ENCODE measurements at places on chromosomes 3 and 15.

GRCh38 chr3:52493232-52494017, 1.7 kb upstream of the STAB1 start:
- DNase-seq: no peak

DNA sequence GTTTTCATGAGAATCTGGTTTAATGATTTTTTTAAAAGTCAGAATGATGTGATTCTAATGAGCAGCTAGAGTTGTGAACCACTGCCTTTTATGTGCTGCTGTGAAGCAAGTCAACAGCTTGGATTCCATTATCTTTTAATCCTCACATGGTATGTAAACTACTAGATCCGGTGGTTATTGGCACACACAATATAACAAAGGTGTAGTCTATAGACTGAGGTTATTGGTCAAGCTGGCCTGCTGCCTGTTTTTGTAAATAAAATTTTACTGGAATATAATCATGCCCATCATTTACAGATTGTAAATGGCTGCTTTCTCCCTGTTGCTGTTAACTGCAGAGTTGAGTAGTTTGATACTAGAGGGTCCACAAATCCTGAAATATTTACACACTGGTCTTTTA, 103.1 kb downstream of the OTOL1 start:
- no peak for DNase-seq

- no peak for DNase-seq
Measured at GRCh38 chr15:75460646-75461045, 9.2 kb upstream of the SIN3A start.

- DNase-seq: no peak
Measured at GRCh38 chr3:61831973-61832372, 270.6 kb downstream of the PTPRG start.

GRCh38 chr3:138457863-138458735, 23.7 kb downstream of the ESYT3 start:
- no peak for DNase-seq

DNA sequence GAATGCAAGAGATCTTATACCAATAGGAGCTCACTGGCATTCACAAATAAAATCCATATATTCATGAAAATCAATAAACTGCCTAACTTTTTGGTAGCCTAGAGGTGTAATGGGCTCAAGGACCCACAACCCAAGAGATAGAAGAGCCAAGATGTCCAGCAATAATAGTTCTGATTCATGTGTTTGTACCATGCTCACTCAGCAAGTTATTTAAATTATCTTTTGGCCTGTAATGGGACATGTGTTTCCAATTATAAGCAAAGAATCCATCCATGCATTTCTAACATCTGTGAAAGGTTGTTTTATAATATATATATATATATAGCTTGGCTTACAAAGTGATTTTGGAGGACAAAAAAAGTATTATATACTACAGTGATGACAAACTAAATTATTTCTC, 29.7 kb upstream of the SHC4 start:
- no peak for DNase-seq

- no peak for DNase-seq
Measured at GRCh38 chr3:14521611-14522010, 18.5 kb downstream of the GRIP2 start.

GRCh38 chr15:90955624-90956273, 1.1 kb downstream of the RCCD1 start:
- peak; percentile 43 for DNase-seq

DNA sequence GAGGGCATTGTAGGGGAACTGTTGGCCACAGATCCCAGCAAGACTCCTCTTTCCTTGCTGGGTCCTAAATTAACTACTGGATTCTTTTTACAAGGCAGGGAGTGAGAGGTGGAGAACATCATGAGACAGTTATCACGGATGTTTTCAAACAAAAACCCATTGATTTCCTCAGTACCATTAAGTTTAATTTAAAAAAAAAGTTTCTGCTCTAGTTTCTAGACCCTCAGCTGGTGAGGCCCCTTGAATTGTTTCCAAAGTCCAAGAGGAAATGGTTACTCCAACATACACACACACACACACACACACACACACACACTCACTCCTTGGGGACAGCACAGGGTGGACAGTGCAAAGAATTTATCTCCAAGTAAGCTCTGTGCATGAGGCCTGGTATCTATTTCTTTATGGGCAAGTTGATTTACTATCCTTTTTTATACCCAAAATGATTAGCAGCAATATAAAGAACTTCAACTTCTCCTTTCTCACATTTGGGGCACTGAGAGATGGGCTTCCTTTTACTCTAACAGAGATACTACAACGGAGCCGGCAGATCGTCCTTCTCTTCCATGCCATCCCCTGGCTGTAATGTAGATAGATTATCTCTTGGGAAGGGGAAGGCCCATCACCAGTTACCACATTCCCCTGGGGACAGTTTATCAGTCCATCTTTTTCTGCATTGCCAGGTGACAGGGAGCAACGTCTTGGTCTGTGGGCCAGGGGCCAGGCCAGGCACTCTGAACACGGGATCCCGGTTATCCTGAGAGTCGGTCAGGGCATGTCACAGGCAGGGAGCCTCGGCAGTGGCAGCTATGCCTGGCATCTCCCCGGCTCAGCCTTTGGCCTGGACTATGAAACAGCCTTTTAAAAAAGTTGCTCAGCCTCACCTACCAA, 54.7 kb downstream of the CORO2B start:
- DNase-seq: no peak

DNA sequence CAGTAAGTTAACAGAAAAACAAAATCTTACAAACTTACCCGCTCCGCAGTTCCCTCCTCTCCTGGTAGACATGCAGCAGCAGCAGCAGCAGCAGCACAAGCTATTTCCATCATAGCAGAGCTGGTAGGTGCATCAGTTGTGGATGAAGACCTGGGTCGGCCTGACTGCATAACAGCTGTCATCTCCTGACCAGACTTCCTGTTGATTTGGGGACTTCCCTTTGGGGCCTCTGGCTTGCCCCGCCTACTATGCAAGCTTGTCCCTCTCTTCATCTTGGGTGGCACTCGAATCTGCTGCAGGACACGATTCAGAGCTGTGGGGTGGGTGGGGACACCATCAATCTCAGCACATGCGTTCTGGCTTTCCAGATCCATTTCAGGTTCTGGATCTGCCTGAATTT, 65.7 kb downstream of the TMCC1 start:
- DNase-seq: peak; percentile 10

GRCh38 chr3:109316162-109316730, at the start of gene DPPA2:
Gene DPPA2, minus strand, starts transcription at chr3:109316517. Its CDS starts 1,975 bp downstream, at chr3:109314542.
- DNase-seq: no peak

DNA sequence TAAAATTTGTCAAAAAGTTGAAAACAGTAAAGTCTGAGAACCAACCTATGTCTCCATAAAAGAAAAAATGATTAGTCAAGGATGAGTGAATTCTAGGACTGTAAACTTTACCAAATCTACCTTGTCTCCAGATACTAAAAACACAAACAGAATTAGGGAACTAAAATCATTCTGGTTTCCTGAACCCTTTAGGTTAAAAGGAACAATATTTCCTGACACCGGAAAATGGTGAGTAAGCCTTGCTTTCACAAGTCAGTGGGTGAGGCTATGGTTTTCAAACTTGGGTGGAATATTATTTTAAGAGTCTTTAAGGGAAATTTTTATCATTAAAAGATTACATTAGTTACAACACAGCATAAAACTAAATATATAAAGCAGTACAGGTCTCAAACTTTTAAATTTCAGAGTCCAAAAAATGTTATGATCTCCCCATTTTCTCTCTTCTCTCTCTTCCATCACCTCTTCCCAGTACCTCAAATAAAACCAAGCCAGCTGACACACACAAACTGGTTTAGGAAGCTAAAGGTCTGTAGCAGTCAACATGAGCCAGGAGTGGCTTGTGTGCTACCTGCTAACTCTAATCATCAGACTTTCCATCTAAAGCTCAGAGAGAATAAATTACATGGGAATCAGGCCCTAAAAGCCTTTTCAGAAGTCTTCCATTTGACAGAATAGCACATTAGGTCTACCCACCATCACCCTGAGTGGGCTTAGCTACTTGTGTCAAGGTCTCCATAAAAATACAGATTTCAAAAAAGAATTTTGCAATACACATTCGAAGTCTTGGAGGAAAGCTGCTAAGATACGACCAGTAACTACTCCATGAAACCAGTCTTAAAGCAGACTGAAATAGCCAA, 2.2 kb downstream of the SLC12A6 start:
- no peak for DNase-seq

DNA sequence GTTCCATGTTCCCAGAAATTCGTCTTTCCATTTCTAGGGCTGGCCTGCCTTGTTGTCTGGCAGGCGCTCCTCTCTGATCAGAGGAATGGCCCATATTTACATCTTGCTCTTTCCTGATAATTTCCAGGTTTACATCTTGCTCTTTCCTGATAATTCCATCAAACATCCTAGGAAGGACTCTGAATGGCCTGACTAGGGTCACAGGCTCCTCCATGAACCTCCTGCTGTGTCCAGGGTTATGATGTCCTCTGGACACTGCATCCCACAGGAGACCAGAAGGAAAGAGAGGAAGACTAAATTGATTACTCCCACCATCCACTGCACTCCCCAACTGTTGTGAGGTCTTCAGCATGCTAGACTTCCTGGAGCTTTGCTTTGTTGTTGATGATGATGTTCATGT, 75.4 kb downstream of the CLSTN2 start:
- DNase-seq: no peak

- DNase-seq: no peak
Measured at GRCh38 chr15:29266052-29266582, 3.5 kb downstream of the NSMCE3 start.

GRCh38 chr3:161372321-161373260, 1.3 kb upstream of the SPTSSB start:
- DNase-seq: no peak

GRCh38 chr3:113234688-113235260, 23.4 kb downstream of the BOC start:
- DNase-seq: no peak

DNA sequence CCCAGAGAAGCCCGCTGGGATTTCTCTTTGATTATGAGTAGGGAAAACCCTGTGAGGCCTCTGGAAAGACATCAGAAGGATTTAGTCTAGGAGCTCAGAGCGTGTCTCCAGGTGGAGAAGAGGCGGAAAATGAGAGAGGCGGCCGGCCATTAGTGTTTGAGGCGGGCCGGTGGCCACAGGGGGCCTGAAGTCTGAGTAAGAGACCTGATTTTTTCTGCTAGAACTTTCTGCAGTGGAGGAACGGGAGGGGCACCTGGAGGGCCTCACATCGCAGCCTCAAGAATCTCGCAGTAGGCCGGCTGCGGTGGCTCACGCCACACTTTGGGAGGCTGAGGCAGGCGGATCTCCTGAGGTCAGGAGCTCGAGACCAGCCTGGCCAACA, 28.5 kb downstream of the KLHDC8B start:
- DNase-seq: no peak

- DNase-seq: no peak
Measured at GRCh38 chr3:47193871-47194859, 30.3 kb upstream of the SETD2 start.

GRCh38 chr3:197460002-197460401, 95.8 kb downstream of the BDH1 start:
- peak; percentile 4 for DNase-seq

DNA sequence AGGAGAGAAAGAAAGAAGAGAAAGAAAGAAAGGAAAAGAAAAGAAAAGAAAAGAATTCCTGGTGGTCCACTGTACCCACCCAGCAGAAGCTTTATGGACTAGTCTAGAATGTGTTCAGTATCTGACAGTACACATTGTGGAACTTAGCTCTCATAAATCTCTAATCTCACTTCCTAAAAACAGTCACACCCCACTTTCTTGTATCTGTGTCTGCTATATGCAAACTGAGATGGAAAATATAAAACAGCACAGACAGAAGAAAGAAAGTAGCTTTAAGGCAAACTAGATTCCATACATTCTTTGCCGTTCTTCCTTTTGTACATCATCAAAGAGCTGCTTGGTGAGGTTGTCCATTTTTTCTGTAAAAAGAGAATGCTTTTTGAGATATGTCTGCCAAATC, 41.1 kb upstream of the GNB5 start:
- no peak for DNase-seq

DNA sequence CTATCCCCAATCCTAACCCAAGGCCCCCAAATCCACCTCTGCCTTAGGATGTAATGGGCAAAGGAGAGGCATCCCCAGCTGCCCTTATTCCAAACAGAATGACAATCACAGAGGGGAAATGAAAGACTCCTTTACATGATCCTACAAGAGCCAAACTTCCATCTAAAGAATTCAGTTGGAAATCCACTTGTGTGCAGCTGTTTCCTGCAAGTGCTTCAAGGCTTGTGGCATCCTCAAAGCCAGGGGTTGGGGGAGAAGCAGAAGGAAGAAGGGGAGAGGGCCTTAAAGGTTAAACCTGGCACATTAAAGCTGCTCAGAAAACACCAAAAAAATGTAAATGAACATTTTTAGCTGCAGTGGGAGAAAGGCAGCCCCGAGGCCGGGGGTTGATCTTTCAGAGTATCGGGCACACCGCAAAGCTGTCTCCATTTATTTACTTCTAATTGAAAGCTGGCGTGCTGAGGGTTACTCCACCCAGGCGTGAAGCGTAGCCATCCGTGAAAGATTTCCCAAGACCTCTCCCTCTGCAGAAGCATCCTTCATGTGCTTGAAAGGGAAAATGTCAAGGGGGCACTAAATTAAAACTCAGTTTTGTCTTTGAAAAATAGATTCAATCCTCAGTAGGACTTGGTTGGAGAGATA, 217.8 kb downstream of the SHQ1 start:
- no peak for DNase-seq

DNA sequence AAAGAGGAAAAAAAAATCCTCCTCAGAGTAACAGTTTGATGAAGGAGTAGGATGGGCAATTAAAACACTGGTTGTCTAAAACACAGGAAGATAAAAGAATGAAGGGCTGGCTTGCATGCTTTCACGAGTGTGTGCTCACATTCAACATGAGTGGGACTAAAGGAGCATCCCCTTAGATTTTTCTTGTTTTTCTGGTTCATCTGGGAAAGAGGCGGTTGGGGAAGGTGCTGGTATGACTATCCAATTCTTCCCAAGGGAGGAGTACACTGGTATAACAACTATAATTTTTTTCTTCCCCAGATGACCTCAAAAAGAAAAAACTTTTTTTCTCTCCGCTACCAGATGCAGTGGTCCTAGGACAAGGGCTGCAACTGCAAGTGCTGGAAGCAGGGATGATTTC, 143.7 kb downstream of the MYO9A start:
- DNase-seq: no peak

DNA sequence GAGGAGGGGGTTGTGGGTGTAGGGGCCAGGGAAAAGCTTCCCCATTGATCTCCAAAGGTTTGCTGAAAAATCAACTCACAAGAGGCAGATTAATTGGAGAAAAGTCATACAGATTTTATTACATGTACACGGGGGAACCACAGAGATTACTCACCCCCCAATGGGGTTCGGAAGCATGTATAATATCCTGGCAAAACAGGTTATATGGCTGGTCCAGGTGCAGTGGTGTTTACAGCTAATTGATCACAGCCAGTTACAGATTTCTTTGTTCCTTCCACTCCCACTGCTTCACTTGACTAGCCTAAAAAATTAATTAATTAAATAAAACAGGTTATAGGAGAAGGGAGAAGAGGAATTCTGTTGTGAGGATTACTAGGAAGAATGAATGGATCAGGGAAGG, 22.4 kb downstream of the PRKCI start:
- no peak for DNase-seq

DNA sequence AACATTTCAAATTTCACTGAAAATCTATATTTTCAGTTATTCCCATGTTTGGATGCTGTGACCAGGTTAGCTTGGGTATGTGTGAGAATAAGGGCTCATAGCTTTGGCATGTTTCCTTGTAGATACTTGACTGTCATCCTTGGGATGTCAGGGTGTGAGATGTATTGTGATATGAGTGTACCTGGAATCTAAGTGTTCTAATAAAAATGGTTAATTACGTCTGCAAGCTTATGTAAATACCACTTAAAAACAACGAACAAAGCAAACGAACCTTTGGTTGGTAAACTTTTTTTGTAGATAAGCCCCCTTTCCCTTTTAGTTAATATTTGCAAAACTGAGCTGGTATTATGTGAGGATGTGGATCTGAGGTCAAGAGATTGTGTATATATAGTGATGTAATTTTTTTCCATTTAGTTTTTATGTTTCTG, 63.5 kb downstream of the FNDC3B start:
- no peak for DNase-seq

Measured in HL-60 (cell line).